ENCODE measurements at places on chromosomes 3 and 15.
A peak's percentile ranks its signal among the peaks of the same experiment; 100 is the strongest.

- no peak for DNase-seq
These were observed 155.1 kb downstream of the MECOM start for GRCh38 chr3:169508426-169508825.

GRCh38 chr3:32239307-32240158, 1.1 kb downstream of the CMTM8 start:
- DNase-seq: no peak

DNA sequence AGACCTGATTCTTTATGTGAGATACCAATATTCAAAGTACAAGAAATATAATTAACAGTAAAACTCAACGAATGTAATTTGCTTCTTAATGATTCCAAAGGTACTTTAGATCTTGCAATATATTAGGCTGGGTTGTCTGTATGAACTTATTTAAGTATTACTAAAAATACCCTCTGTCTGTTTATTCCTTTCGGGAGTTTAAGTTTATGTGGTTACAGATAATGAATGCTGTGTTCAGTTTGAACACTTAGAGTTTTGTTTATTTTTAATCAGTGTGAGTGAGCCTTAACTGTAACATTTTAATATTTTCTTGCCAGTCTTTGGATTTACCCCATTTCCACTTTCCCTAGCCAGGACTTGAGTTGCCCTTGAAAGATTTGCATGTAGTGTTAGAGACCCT, 3.5 kb downstream of the PDE8A start:
- no peak for DNase-seq

- DNase-seq: no peak
These were observed 52.8 kb downstream of the ITGA11 start for GRCh38 chr15:68379058-68379758.

DNA sequence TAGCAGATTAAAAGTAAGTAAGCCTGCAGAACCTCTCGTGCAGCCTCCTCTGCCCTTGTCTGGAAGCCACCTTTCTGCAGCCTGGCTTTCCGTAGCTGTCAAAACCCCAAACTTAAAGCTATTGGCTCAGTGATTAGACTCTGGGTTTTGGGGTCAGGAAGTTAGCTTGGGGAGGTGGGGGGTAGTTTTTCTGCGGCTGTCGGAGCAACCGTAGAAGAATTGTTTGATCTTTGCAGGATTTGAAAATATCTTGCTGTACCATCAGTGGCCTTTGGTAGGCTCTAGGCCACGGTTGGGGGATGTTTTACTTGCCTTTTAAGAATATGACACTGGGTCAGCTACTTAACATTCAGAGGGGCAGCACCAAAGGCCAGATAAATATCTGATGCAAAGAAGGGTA, 88.4 kb upstream of the RASGRP1 start:
- no peak for DNase-seq

DNA sequence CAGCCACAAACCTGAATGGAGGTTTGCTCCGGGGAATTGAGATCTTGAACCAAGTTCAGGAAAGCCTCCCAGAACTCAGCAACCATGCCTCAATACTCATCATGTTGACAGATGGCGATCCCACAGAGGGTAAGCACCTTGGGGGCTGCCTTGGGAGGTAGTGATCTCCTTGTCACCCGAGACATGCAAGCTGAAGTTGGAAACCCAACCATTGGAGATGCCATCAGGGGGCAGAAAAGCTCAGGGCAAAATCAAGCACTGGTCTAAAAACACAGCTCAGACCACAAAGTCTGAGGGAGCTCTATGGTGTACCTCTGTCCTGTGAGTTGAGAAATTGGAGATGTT, 5.8 kb downstream of the ITIH1 start:
- DNase-seq: no peak

GRCh38 chr15:78928616-78929093, 16.2 kb downstream of the CTSH start:
- DNase-seq: no peak

- peak; percentile 56 for DNase-seq
These were observed 985.7 kb downstream of the TUSC7 start for GRCh38 chr3:117695321-117695720.

- DNase-seq: no peak
These were observed 130.7 kb downstream of the ALCAM start for GRCh38 chr3:105497386-105497785.

- DNase-seq: peak; percentile 21
These were observed 19.8 kb upstream of the P2RY12 start for GRCh38 chr3:151404316-151404715.

- peak; percentile 33 for DNase-seq
These were observed 1.5 kb downstream of the FAH start for GRCh38 chr15:80154336-80154735.

DNA sequence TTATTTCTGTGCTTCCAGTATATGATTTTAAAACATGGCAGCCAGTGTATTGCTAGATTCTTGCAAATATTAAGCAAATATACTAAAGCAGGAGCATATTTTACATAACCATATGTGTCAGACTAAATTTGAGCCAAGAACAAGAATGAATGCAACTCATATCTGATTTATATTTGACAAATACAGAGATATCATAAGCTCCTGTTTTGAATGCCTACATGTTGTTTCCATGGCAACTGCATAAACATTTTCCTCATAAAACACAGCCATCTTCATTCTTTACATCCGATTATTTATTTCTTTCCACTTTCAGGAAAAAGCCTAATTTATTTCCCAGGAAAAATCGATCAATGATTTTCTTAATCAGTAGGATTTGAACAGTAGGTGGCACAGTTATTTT, 172.2 kb upstream of the TSPAN3 start:
- peak; percentile 39 for DNase-seq

DNA sequence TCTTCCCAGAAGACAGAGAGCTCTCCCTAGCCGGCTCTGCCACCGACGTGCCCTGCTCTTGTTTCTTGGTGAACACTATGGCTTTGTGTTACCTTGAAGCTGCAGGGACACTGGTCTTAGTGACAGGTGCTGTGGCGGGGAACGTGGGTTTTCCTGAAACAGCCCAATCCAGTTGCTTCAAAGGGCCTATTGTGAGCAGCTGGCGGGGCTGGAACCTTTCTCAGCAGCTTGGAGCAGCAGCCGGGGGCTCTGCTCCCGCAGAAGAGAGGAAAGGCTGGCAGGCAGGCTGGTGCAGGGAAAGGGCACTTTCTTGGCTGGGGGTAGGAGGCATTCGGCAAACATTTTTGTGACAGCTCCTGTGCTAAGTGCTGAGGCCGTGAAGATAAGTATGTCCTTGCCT, 12.8 kb downstream of the MYZAP start:
- no peak for DNase-seq

DNA sequence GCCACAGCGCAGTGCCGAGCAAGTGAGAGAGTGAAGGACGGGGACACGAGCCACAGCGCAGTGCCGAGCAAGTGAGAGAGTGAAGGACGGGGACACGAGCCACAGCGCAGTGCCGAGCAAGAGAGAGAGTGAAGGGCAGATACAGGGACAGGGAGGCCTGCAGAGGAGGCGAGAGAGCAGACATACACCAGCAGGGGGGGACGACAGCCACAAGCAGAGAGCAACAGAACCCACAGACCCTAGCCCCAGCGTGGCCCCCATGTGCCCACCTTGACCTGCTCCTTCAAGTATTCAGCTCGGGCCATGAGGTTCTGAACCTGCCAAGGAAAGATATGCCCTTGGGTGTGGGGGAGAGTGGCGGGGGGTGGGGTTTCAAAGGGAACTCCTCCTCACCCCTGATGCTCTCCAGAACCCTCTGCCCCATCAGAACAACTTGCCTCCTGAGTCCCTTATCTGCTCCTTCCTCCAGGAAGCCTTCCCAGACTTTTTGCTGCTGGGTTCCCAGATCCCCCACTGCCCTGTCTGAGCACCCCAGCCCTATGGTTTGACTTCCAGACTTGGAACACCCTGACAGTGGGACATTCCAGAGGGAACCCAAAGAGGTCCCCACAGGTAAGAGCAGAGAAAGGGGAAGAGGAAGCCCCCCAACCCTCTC, 5.3 kb downstream of the ULK3 start:
- no peak for DNase-seq

DNA sequence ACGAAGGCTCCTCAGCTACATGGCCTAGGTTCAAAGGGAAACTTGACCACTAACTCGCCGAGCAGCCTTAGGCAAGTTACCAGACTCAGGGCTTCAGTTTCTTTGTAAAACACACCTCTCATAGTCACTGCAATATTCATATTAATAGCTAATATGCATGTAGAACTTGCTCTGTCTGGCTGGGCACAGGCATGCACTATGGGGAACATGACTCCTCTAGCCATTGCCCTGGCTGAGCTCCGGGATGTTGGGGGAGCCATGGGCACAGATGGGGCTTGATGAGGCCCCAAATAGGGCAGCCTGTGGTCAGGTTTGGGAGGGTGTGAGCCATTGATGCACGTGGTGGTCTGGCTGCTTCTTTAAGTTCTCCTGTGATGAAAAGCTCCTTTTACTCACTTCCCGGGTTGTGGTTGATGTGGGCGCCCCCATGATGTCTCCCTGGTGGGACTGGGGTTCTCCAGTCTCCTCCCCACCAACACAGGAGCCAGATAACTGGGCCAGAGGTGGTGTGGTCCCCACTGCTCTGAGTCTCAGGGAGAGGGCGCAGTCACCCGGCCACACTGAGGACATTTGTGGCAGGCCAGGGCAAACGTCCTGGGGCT, 29.4 kb upstream of the DUSP7 start:
- no peak for DNase-seq

- DNase-seq: peak; percentile 79
These were observed 604 bp upstream of the TJP1 start for GRCh38 chr15:29822684-29823459.

DNA sequence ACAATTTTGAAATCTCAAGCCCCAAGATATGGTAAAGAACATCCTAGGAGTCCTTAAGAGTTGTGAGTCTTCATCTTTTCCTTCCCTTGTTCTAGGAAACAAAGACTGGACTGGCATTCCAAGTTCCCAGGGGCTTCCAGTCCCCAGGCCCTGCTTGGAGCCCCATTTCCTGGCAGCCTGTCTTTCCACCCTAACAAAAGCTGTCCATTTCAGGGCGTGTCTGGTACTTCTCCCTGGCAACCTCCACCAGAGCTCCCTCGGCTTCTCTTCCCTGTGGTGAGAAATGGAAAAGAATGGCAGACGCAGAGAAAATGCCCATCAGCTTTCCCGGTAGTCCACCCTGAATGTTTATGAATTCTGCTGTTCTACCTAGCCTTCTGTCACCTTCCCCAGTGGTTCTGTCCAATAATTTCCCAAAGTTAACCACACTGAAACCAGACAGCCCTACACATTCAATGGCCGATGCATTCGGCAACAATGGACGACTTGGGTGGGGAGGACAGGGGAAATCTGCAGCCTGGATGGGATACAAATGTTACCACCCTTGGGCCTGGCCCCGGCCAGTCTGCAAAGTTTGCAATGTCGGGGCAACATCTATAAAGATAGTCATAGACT, 6.8 kb downstream of the RAB6B start:
- no peak for DNase-seq

DNA sequence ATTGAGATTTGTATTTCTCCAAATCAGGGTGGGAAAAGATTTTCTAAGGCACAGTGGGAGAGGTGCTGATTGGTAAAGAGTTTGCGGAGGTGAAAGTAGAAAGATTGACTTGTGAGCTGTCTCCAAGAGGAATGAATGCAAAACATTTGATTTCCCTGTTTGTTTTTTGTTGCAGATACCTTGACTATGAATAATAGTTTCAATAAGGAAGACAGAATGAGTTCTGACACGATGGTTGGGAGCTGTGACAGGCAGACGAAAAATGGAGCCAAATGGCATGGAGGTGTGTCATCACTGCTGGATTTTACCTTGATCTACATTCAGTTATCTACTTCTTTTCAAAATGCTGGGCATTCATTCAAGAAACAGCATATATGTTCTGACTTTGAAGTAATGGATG, 145.1 kb downstream of the NFKBIZ start:
- no peak for DNase-seq

DNA sequence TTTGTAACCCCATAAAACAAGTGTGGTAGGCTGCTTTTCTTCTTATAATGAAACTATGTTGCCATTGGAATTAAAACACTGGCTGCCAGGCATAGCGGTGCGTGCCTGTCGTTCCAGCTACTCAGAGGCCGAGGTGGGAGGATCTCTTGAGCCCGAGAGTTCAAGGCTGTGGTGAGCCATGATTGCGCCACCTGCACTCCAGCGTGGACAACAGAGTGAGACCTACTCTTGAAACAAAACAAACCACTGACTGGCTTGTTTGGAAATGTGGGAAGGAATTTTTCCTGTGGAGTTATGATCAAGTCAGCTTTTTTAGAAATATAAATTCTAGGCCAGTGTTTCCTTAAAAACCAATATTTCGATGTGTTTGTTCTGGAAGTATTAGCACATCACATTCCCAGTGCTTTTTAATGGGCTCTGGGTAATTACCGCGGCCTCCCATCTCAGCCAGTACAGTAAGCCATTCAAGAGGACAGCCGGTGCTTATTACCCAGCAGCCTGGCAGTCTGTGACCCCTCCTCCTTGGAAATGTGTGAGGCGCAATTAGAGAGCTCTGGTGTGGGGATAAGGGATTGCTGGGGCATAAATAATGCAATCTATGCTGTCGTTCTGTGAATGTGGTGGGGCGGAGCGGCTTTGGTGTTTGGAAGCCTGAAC, 58.3 kb upstream of the TRAK1 start:
- peak; percentile 97 for DNase-seq
